ENCODE measurements at places on chromosomes 2 and 18. TPM values are rescaled to one million over a fixed set of nuclear protein-coding genes. Genes with fewer than 3 reads are reported as not detected.
A peak's percentile ranks its signal among the peaks of the same experiment; 100 is the strongest.

- H3K27ac ChIP-seq: no peak overlapping the region
- H3K27me3 ChIP-seq: no peaks in the 10 kb centered on the region
- H3K4me3 ChIP-seq: no peak overlapping the region
These were observed 19.4 kb upstream of the RNF138 start for GRCh38 chr18:32072321-32072720.

- no peaks in the 10 kb centered on the region for H3K36me3 ChIP-seq
- H3K4me1 ChIP-seq: peaks cover 7% of the 10 kb centered on the region
- H3K27me3 ChIP-seq: peaks cover 29% of the 10 kb centered on the region
- H3K4me3 ChIP-seq: no peak overlapping the region
These were observed 17.7 kb downstream of the ATOH8 start for GRCh38 chr2:85771486-85771885.

DNA sequence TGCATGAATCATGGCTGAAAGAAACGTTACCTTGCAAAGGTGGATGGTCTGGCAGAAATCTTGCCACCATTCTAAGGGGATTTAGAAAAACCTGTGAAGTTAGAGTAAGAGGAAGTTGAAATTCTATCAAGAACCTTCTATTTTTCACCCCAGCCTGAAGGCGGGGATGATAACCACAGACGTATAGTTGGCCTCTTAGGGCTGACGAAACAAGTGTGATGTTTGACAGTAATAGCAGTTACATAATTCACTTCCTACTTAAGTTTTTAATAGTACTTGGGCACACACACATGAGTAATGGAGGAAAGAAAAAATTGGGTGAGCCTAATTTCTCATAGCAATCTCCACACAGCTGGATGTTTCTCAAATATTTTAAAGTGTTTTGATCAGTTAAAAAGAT lies 336.6 kb upstream of the SALL3 start:
- no peak overlapping the region for H3K4me3 ChIP-seq
- no peaks in the 10 kb centered on the region for H3K36me3 ChIP-seq

- no peaks in the 10 kb centered on the region for H3K27me3 ChIP-seq
- H3K27ac ChIP-seq: no peak overlapping the region
- H3K36me3 ChIP-seq: no peaks in the 10 kb centered on the region
- no peak overlapping the region for H3K4me3 ChIP-seq
- DNase-seq: no peak
These were observed 9.6 kb upstream of the LRP1B start for GRCh38 chr2:142140434-142140845.

DNA sequence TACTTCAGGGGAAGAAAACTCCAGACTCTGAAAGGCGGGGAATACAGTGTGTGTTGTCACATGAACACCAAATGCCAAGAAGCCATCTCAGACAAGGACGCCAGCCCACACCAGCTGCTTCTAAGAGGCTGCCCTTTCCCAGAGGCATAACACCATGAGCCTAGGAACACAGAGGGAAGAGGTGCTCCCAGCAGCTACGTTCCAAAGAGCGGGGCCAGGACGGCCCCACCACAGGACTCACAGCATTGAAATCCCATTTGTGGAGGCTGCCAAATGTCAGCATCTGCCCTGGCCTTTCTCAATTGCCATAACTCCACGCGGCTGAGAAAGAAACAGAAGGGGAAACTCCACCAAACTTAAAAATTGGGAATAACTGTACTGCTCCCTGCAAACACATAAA lies 20.1 kb upstream of the ID2 start:
- no peak for DNase-seq
- H3K4me3 ChIP-seq: no peak overlapping the region
- peaks cover 55% of the 10 kb centered on the region for H3K4me1 ChIP-seq
- H3K36me3 ChIP-seq: no peaks in the 10 kb centered on the region
- peaks cover 19% of the 10 kb centered on the region for H3K27me3 ChIP-seq

The POTEJ gene
- not detected for total RNA-seq

DNA sequence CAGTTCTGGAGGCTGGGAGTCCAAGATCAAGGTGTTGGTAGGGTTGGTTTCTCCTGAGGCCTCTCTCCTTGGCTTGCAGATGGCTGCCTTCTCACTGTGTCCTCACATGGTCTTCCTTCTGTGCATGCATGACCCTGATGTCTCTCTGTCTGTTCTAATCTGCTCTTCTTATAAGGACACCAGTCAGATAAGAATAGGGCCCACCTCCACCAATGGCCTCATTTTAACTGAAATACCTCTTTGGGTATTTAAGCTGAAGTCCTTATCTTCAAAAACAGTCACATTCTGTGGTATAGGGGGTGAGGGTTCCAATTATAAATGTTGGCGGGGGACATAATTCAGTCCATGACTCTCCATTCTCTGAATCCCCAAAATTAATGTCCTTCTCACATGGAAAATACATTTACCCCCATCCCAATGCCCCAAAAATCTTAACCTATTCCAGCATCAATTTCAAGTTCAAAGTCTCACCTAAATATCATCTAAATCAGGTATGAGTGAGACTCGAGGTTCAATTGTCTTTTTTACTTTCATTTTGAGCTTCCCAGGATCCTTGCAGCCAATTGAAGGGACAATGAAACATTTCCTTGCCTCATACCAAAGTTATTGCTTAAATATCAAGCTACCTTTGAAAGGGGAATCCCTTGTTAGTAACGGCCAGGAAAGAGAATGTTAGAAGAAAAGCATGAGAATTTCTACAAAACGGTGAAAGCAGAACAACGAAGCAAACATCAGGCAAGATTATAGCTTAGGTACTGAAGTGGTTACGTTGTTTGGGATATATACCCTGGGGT lies 20.6 kb upstream of the CNOT11 start:
- H3K4me1 ChIP-seq: peaks cover 7% of the 10 kb centered on the region
- H3K36me3 ChIP-seq: peaks cover 3% of the 10 kb centered on the region
- DNase-seq: no peak

GRCh38 chr2:217338306-217338916 lies 478.5 kb upstream of the TNP1 start:
- H3K27me3 ChIP-seq: no peaks in the 10 kb centered on the region
- H3K36me3 ChIP-seq: no peaks in the 10 kb centered on the region
- no peak overlapping the region for H3K4me3 ChIP-seq
- no peaks in the 10 kb centered on the region for H3K4me1 ChIP-seq

DNA sequence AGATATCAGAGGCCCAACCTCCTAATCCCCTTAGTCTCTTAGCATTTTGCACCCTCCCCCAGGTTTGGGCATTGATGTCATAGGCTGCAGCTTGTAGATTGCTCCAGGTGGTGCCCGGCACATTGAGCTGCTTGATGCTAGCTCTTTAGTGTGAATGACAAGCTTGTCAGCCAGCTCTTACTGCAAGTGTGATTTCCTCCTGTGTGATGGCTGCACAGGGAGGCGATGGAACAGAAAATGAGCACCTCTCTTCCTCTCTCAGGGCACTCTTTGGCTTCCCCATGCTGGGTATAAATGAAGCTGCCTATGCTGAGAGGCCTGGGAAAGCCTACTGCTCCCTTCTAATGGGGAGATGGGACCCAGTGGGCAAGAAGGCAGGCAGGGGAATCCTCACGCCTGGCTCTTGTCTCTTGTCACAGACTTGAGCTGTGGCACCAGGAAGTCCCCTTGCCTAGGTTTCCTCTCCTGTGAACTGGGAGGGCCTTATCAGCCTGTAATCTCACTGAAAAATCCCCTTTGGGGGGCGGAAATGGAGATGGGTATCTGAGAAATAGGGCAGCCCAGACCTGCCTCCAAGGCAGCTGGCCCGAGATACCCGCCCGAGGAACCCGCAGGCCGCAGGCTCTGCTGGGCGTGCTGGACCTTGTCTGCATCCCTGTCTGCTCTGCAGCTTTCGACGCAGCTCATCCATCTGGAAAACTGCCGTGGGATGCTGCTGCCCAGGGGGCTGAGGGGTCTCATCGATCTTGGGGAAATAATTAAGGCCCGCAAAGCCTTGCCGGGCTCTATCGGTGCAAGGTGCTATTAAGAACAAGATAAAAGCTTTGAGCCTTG lies 163.5 kb upstream of the CXCR4 start:
- peaks cover 48% of the 10 kb centered on the region for H3K4me1 ChIP-seq
- peak overlapping the region; percentile 85 for H3K27ac ChIP-seq
- H3K36me3 ChIP-seq: no peaks in the 10 kb centered on the region
- DNase-seq: peak; percentile 52
- no peaks in the 10 kb centered on the region for H3K27me3 ChIP-seq

- H3K27ac ChIP-seq: no peak overlapping the region
- H3K27me3 ChIP-seq: peaks cover 5% of the 10 kb centered on the region
- H3K4me1 ChIP-seq: no peaks in the 10 kb centered on the region
These were observed 24.4 kb upstream of the THOC1 start for GRCh38 chr18:292271-292670.

DNA sequence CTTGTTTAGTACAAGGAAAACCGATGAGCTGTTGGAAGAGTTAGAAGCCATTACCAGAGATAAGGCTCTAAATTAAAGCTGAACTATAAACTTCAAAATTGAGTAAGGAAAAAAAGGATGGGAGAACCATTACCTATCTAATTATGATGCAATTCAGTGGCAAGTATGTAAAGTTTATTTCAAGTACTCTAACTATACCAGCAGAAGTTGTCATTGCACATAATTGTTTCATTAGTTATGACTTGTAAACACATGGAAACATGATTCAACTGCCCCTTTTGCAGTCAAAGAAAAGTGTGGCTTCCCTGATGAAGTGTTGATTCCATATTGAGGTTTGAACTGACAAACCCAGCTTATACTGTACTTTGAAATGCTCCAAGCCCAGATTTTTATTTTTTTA lies 324.1 kb upstream of the KCNJ3 start:
- H3K27me3 ChIP-seq: no peaks in the 10 kb centered on the region
- H3K4me3 ChIP-seq: no peak overlapping the region
- no peaks in the 10 kb centered on the region for H3K36me3 ChIP-seq

The HNMT gene
- not detected for total RNA-seq

The RAD51AP2 gene
- total RNA-seq: not detected

DNA sequence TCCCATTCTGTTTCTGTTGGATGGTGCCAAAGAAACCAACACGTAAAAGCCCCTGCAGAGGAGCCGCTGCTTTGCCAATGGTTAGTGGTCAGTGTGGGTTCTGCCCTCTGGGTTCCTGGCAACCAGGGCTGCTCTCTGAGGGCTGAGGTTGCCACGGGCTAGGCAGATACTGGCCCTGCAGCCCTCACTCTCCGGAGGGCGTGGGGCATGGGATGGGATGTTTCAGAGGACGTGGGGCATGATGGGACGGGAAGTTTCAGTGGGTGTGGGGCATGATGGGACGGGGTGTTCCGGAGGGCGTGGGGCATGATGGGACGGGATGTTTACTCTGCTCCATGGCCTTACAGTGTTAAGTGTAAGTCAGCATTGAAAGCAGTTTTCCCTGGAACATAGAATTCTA lies 34.2 kb downstream of the ADI1 start:
- no peak overlapping the region for H3K4me3 ChIP-seq
- peaks cover 1% of the 10 kb centered on the region for H3K36me3 ChIP-seq
- H3K4me1 ChIP-seq: no peaks in the 10 kb centered on the region
- H3K27ac ChIP-seq: no peak overlapping the region
- no peaks in the 10 kb centered on the region for H3K27me3 ChIP-seq

GRCh38 chr2:231187736-231188505 lies 10.5 kb upstream of the ARMC9 start:
- DNase-seq: no peak
- H3K4me1 ChIP-seq: no peaks in the 10 kb centered on the region
- H3K36me3 ChIP-seq: no peaks in the 10 kb centered on the region
- peaks cover 23% of the 10 kb centered on the region for H3K27me3 ChIP-seq
- H3K27ac ChIP-seq: no peak overlapping the region

DNA sequence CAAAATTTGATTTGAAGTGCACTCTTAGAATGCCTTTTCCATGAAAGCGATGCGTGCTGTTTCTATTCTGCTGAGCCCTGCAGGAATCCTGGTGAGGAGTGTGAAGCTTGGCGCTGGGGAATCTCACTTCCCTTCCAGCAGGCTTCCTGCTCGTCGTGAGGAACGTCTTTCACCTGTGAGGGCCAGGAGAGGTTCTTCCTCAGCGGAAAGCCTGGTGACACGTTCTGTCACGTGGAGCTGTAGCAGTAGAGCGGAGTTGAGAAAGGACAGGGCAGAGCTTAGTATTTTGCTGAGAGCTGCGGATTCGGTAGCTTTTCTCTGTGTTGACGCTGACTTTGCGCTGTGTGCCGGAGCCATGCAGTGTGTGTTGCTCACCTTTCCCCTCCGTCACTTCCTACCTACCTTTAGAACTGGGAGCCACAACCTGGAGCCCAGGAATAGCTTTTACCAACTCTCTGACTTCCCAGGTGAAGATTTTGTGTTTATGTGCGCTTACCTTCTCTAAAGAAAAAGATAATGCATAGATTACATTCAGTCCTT lies 294.8 kb downstream of the PTGR3 start:
- H3K27ac ChIP-seq: no peak overlapping the region
- no peaks in the 10 kb centered on the region for H3K27me3 ChIP-seq
- H3K36me3 ChIP-seq: no peaks in the 10 kb centered on the region
- no peak for DNase-seq

- H3K36me3 ChIP-seq: peaks cover 15% of the 10 kb centered on the region
- DNase-seq: no peak
- H3K27me3 ChIP-seq: no peaks in the 10 kb centered on the region
These were observed 129.0 kb downstream of the GALNT1 start for GRCh38 chr18:35710581-35710980.

DNA sequence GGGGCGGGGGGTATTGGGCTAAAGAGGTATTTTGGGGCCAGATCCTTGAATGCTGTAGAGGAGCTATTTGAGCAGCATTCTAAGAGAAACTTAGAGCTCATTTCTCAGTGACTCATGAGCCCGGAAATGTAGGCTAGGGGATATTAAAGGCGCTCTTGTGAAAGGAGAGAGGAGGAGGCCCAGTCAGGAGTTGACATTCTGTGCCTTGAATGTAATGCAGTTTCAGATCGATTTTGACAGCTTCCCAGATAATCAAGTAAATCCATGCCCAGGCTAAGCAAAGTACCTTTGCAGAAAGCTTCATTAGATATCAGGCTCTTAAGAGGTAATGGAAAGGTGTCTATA lies 1.5 kb downstream of the CAB39 start:
- peak overlapping the region; percentile 98 for H3K27ac ChIP-seq
- peaks cover 53% of the 10 kb centered on the region for H3K4me1 ChIP-seq
- peak; percentile 59 for DNase-seq
- H3K36me3 ChIP-seq: peaks cover 38% of the 10 kb centered on the region
- no peaks in the 10 kb centered on the region for H3K27me3 ChIP-seq

DNA sequence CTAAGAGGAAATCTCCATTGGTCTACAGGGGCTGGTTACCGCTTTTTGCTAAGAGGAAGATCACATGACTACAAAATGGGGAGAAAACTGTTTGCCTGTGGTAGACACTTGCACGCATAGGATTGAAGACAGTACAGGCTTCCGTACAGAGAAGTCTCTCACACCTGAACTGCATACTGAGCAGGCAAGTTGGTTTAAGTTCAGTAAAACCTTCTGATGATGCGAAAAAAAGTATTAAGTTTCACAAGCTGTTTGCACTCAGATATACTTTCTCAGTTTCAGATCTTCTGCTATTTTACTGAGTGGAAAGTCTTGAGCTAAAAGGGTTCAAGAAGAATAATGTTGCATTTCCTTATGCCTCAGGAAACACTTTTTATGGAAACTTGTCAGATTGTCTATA lies 292.2 kb upstream of the MC4R start:
- H3K27ac ChIP-seq: no peak overlapping the region
- DNase-seq: no peak

All from activated CD8-positive, alpha-beta T cell treated with anti-CD3 and anti-CD28 coated beads, Interleukin-2, amount 10 ng/mL, durations not matched to agents 7 days and 5 days (primary cell).